Activated T-cell treated with anti-CD3 and anti-CD28 coated beads, Interleukin-2, amount 50 U/mL, for 72 hours (primary cell): ENCODE measurements at places on chromosomes 3 and 15.

DNA sequence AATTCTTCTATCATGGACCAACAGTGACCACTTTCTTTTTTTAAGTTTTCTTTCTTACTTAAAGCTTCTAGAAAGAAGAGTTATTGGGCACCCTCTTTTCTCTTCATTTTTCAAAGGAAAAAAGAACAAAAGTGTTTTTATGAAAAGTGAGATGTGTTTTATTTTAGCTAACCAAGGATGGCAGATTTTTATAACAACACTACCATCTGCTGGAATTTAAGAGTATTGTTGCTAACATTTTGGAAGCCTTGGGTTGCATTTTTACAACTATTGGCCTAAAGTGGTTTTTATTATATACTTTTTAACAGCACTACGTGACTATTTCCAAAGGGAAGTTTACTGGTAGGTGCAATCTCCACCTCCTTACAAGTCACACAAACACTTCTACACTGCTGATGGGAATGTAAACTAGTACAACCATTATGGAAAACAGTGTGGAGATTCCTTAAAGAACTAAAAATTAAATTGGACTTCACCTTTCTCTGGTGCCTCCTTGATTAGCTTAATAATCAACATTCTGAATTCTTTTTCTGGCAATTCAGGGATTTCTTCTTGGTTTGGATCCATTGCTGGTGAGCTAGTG is 237.7 kb upstream of the AGTR1 start:
- no peak for DNase-seq

GRCh38 chr3:13657660-13658435 is 108.9 kb downstream of the FBLN2 start:
- DNase-seq = peak; percentile 67

DNA sequence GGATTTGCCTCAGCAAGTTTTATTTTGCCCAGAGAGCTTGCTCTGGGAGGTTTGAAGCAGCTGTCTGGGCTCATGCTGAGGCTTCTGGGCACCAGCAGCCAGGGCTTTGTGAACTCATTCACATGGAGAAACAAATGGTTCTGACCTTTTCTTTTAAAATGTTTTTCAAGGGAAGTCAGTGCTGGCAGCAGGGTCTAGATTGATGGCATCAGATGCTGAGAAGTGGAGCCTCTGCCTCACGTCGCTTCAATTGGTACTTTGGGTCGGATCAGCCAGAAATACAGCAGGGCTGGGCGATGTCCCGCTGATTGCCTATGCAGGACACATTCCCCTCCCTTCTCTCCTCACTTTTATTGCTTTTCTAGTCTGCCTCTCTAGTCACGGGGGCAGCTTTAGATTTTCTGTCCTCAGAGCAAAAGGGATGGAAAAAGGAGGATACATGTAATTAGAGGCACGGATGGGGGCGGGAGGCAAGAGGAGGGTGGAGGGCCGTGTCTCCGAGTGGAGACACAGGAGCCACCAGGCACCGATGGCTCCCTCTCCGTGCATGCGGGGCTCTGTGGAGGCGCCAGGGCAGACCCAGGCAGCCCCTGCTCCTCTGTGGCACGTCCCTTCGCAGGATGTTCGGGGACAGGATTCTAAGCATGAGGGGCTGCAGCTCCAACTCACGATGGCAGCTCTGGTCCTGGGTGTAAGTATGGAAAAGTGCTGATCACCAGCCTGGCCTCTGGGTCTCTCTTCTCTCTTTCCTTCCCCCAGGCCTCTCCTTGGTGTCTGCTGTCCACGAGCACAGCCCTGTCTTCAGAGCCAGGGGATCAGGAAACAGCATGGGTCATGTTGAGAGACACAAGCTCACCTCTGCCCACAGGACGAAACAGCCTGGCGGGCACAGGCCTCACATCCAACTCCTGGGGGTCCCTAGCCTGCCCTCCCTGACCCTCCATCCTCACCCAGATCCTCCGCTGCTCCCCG is 116.1 kb downstream of the FAM43A start:
- no peak for DNase-seq

- DNase-seq = no peak
Measured at GRCh38 chr3:107117922-107118536, 259.2 kb upstream of the CCDC54 start.

GRCh38 chr3:83317605-83318004 is 1556.2 kb upstream of the GBE1 start:
- no peak for DNase-seq

DNA sequence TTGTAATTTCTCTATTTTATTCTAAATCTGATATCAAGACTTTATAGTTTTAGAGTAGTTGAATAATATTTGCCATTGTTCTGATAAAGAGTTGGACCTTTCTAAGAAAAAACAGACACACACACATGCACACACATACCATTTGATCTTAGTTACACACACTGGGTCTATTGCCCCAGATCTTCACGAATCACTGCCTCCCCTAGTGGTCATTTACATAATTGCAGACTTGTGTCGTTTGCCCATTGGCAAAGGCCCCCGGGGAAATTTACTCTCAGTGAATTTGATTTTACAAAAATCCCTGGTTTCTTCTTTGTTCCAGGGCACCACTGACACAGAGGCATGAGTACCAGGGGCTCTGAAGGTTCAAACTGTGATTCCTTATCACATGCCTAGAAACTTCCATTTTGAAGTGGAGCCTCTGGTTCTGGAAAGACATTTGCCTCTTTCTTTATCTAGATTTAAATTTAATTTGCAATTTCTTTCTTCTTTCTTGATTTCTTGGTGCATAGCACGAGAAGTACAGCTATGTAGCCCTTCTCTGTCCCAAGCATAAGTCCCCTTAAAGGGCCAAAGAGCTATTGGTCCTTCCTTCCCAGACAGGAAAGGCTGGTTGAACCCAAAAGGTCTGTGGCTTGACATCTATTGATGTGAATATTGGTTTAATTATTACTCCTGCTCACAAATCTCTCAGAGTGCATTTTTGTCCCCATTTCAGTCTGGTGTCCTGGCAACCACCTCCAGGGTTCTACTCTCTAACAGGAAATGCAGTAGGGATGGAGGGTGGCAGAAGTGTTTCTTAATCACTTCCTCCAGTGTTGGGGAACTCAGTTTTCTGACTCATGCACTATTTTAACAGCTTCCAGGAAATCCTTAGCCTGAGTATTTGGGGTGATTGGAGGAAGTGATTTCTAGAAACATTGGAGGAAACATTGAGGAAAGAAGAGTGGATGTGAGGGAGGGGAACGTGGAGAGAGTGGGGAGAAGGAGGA is 32.4 kb upstream of the SLC6A11 start:
- DNase-seq = peak; percentile 26
